ENCODE measurements at places on chromosomes 16 and 17. TPM values are rescaled to one million over a fixed set of nuclear protein-coding genes. Genes with fewer than 3 reads are reported as not detected.

DNA sequence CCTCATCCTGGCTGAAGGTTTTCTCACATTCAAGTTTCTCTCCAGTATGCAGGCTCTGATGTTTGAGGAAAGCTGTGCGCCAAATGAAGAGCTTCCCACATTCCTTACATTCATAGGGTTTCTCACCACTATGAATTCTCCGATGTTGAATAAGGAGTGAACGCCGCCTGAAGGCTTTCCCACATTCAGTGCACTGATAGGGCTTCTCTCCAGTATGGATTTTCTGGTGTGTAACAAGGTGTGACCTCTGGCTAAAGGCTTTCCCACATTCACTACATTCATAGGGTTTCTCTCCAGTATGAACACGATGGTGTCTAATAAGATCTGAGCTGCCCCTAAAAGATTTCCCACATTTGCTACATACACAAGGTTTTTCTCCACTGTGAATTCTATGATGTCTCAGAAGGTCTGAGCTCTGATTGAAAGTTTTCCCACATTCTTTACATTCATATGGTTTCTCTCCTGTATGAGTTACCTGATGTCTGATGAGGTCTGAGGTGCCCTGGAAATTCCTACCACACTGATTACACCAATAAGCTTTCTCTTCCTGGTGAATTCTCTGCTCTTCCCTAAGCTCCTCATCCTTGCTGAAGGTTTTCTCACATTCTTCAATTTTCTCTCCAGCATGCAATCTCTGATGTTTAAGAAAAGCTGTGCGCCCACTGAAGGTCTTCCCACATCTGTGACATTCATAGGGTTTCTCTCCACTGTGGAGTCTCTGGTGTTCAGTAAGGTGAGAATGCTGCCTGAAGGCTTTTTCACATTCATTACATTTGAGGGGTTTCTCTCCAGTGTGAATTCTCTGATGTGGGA, 8.9 kb downstream of the ZNF594 start:
- DNase-seq, result no peak

- DNase-seq, result no peak
These were observed 153.2 kb downstream of the IRF8 start for GRCh38 chr16:86052115-86052670.

- DNase-seq, result no peak
These were observed 15.8 kb downstream of the CYB5B start for GRCh38 chr16:69440250-69440649.

GRCh38 chr17:29149431-29150064, 30.6 kb downstream of the MYO18A start:
- no peak for DNase-seq

DNA sequence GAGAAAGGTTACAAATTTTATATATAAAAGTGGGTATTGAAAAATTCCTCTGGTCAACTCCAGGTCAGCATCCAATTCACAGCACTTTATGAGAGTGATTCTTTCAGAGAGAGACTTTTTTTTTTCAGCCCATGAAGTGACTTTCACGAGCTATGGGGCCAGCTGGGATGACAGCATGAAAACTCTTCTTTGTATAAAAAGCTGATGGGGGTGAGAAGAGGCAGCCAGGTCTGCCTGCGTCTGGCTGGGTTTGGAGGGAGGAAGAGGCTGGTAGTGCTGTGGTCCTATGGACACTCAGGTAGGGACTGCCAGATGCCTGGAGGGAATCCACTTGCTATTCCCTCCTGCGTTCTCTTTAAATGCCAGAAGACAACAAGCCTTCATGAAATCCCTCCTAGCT, 250.6 kb downstream of the UTP18 start:
- no peak for DNase-seq

DNA sequence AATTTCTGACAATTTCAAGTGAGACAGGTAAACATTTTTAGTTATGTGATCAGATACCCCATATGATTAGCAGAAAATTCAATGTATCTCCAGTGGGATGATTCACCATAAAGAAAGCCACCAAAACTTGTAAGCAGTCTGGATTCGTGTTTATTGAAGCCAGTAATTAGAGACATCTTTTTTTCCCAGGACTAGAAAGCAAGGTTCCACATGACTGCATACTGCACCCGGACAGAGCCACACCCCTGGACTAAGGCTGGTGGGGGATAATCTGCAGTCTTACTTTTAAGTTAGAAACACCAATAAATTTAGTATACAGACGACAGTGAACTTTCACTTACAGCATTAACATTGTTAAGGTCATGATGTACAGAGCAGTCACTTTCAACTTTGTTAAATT, 24.2 kb upstream of the CMTM4 start:
- peak; percentile 30 for DNase-seq

DNA sequence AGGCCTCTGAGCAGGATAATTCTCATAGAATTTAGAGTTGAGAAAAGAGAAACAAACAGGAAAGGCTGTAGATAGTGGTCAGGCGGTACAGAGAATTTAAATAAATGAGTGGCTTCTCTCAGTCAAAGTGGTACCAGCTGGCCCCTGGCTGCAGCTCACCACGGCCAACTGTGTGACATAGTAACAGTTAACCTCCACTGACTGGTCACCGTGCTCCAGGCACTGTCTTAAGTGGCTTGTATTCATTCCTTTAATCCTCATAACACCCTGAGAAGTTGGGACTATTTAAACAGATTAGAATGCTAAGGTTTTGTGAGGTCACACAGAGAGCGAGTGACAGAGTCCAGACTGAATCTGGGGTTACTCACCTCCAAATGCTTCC, 108.9 kb downstream of the GNAO1 start:
- peak; percentile 11 for DNase-seq

GRCh38 chr17:73940511-73940910, 263.0 kb upstream of the RPL38 start:
- no peak for DNase-seq

DNA sequence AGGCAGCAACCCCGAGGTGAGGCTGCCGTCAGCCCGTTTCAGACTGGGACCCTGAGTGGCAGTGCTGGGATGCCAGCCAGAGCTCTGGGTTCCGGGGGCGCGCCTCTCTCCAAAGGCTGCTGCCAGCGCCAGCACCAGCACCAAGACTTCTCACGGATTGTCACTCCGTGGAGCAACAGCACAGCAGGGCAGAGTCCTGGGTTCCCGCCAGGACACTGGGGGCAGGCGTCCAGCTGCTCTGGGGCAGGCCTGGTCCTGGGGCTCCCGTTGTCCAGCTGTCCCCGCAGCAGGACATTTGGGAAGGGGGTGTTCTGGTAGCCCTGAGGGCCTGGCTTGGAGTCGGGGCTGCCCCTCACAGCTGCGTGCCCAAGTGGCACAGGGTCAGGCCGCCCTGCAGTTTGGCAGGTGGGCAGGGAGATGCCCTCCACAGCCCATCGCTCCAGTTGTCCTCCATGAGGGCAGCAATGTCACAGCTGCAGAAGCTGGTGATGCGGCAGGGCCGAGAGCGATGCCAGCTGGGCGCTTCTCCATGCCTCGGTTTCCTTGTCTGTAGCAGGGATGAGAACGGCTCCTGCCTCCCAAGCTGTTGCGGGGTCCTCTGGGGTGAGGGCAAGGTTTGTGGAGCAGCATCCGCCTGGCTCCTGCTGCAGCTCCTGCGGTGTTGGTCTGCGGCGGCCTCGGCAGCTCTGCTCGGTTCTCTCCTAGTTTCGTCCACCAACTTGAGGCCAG, 137.3 kb upstream of the CIBAR2 start:
- DNase-seq, result no peak

- no peak for DNase-seq
These were observed 4.0 kb downstream of the KIFC3 start for GRCh38 chr16:57798267-57798810.

DNA sequence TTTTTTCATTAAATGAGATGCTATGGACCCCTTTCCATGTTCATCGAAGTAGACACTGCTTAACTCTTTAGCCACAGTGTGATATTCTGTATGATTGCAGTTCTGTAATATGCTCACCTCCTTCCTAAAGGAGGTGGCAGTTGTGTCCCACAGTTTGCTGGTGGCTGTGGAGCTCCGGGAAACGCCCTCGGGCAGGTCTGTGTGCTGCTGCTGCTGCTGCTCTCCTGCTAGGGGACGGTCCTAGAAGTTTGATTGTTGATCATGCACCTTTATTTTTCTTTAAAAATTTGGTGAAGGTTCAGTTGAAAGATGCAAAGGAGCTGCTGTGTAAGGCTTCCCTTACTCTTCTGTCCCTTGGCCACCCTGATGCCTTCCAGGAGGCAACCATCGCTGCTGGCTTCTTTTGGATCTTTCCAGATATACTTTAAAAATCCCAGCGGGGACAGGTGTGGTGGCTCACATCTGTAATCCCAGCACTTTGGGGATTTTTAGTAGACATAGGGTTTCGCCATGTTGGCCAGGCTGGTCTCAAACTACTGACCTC, 8.4 kb upstream of the CLEC18A start:
- no peak for DNase-seq

DNA sequence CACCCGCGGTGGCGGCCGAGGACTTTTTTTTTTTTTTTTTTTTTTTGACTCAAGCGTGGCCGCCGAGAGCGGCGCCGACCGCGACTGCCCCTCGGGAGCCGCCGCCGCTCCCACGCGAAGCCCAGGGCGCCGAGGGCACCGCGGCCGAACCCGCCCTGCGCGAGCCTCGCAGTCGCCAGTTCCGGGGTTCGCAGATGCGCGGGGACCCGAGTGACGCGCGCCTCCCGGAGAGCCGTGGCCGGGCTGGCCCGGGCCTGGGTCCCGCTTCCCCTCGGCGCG, 1.1 kb downstream of the METRNL start:
- no peak for DNase-seq

- DNase-seq, result no peak
These were observed 20.4 kb downstream of the KIAA0513 start for GRCh38 chr16:85047867-85048455.

- no peak for DNase-seq
These were observed 9.6 kb downstream of the DCTN5 start for GRCh38 chr16:23650674-23651416.

DNA sequence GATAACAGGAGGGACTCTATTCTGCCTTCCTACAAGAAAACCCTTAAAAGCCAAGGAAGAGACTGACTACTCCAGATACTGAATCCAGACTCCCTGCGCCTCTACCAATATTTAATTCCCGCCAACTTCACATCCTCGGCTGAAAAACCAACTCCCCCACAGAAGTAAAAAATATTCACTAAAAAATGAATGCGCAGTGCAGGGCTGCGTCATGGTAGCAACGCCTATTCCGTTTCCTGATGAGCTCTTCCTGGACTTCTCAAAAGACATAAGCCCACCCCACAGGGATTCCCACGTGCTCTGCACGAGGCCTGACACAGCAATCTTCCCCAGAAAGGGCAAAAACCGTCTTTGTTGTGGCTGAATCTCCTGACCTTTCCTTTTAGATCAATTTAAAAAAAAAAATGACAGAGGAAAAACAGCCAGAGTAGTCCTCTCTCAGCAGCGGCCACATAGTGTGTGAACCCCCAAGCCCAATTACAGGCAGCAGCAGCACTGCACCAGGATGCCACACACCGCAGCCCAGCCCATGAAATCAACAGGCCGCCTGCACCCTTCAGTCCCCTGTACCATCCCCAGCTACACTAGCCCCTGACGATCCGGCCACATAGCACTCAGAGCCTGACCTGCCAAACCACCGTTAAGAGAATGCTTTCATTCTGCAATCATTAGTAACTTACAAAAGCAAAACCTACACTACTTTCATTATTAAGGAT, 23.9 kb downstream of the KLHDC4 start:
- no peak for DNase-seq

GRCh38 chr16:6967796-6968320, 364.8 kb upstream of the RBFOX1 start:
- no peak for DNase-seq

- no peak for DNase-seq
These were observed 53.6 kb downstream of the ARHGAP44 start for GRCh38 chr17:12842936-12843335.

GRCh38 chr17:48769009-48769675, 40.6 kb upstream of the HOXB13 start:
- DNase-seq, result no peak

DNA sequence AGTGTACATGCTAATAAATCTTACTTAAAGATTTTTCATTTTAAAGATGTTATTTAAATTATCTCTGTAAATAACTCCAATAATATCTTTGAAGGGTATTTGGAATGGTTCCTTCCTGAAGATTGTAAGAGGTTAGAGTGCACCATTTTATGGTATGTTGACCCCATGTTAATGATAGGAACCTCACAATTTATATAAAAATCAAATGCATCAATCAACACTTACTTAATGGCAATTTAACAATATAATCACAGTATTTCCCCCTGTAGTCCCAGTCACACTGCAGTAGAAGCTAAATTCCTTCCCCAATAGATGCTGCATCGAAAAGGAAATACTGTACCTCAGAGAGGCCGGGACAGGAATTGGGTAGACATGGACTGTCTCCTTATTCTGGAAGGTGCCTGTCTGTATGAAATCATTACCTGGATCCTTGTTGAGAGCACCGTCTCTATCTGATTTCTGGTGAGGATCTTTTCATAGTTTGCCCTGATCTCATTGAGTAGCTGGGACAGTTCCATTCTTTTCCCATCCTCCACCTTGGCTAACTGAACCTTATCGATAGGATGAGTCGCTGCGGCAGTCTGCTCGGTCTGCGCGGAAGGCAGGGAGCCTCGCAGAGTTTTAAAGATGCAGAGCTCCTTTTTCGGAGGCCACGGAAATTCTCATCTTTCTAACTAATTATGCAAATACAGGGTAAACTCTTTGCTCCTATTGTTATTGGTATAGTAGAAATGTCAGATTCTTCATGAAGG, at the start of gene KRT222:
Gene KRT222, minus strand, starts transcription at position 596 of the 752 bp plus-strand sequence. Its CDS starts 78 bp downstream, at position 518.
- DNase-seq, result no peak

DNA sequence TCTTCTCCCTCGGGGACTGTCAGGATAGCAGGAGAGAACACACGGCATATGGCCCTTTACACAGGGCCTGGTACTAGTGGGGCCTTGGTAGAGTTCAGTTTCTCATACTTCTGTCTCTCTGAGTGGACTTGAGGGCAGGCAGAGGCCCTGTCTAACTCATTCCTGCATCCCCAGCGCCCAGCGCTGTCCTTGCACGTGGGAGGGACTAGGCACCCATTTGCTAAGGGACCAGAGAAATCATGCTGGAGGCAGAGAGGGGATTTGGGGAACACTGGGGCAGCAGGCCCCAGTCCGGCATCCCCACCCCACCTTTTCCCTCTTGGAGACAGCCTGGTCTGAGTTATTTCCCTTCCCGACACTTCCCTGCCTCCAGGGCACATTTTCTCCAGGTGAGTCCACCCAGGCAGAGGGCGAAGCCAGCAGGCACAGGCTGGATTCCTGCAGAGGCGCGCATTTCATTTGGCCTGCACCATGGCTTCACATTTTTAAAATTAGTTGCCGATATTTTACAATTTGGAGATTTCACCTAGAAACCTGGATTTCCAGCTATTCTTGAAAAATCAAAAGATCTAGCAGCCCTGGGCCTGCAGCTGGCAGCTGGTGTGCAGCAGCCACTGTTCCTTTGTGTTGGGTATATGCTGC, 9.7 kb upstream of the NKD1 start:
- DNase-seq, result no peak

Gene SOCS7
- 11.2 TPM for total RNA-seq

Gene TSPOAP1
- total RNA-seq, result 0.86 TPM

Gene TMC7
- total RNA-seq, result 0.32 TPM

Gene PSMD11
- 105 TPM for total RNA-seq

Gene KRTAP9-4
- total RNA-seq, result not detected

Gene TGFB1I1
- 153 TPM for total RNA-seq

Gene VAMP2
- total RNA-seq, result 5.6 TPM

Gene TBC1D3C
- not detected for total RNA-seq
